NCI-H1092 treated with DMSO at 0.1 percent for 48 hours (cell line): ENCODE measurements at places on chromosomes 7 and 10.

DNA sequence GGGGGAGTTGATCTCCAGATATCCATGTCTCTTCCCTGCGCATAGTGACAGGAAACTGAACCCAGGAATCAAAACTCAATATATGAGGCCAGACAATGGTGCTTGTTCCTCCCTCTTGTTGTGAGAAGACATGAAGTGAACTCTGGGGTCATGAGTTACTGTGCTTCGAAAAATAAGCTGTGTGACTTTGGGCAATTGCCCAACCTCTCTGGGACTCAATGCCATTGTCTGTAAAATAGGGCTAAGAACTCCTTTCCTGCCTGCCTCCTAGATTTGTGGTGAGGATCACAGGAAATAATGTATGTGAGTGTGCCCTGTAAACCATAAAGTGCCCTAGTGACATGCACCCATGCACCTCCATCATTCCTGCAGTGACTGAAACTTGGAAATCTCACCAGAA is 48.4 kb downstream of the SYPL1 start:
- DNase-seq: no peak

DNA sequence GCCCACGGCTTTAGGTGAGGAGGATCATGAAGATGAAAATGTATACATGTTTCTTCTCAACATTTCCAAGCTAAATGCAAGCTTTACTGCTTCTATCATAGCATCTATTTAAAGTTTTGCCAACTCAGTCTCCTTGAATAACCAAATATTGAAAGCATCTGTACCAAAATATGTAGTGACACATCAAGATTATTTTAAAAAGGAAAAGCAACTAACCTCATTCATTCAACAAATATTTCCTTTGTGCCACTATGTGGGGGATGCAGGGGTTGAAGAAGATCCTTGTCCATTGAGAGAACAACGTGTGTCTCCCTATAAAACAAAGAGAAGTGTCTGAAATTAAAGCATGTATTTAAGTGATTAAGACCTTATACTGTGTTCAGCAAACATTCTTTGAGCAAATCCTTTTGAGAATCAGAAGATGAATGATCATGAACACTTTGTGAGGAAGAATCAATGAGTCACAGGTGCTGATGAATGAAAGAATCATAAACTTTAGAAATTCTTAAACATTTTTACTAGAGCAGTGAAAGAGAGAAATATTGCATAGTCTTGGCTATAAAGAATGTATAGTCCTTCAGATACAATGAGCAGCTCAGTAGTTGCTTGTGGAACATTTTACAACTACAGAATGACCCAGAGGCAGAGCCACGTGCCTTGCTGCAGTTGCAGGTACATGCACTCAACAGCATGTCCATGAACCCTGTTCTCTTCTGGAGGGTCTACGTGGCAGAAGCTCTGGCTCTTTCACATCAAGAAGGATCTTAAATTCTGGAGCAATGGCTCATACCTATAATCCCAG is 13.9 kb downstream of the TAS2R60 start:
- no peak for DNase-seq

GRCh38 chr10:73974309-73974946 is 23.5 kb upstream of the VCL start:
- no peak for DNase-seq

GRCh38 chr7:24800667-24801066 is 43.4 kb upstream of the GSDME start:
- no peak for DNase-seq
